Daoy (cell line): ENCODE measurements at places on chromosomes 1 and 21. TPM values are rescaled to one million over a fixed set of nuclear protein-coding genes. Genes with fewer than 3 reads are reported as not detected.
A peak's percentile ranks its signal among the peaks of the same experiment; 100 is the strongest.

DNA sequence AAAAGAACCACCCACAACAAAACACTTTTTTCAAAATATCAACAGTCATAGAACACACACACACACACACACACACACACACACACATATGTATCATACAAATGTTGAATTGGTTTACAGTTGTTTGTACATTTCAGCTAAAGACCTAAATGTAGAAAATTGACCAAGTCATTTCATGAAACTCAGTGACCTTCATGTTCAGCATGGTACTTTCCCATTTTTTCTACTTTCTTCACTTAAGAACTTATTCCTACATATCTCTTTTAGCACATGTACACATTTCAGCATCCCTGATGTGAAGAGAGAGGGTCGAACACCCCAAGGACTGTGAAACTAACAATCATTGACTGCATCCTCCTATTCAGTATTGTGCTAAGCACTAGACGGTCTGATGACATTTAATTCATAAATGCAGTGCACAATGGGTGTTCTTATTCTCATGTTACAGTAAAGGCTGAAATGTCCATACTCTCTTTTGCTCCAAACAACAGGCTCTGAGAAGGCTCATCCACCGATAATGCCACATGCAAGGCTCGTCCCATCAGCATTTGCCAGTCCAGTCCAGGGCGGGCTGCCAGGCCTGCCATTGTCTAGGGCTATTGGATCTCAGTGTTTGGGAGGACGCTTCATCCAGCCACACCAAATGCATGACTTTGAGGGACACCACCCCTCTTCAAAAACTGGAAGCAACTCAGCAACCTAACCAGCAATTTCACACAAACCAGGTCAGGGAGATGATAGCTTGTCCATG is 150.1 kb upstream of the RUNX1 start:
- DNase-seq: no peak

DNA sequence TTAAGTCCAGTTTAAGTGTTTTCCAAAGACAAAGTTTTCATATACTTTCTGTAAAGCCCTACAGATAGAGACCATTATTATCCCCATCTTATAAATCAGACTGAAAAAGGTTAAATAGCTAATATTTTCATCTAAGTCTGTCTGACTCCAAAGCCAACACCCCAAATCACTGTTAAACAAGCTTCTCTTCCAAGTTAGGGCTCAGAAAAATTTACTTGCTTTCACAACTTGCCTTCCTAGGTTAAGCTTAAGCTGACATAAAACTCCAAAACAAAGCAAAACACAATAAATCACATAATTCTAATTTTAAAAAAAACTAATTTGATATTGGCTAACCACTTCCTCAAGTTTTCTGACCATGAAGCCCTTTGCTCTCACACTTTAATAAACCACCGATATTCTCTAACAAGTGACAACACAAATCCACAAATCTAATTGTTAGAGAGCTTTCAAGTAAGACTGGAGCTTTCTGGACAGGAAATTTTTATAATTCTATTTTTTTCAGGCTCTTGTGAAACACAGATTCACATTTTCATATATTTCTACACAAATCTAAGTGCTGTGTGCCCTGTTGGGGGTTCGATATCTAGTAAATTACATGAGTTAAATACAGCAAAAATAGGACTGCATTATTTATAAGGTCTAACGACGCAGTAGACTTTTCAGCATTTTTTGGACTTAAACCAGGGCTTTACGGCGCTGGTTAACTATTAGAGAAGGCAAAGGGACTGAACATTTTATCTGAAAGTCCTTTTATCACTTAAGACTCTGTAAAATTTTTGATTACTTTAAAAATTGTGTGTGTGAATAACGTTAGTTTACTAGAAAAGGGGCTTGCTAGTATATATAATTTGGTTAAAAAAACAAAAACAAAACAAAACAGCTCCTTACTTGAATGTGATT is 2.1 kb downstream of the GNG12 start:
- no peak for DNase-seq

DNA sequence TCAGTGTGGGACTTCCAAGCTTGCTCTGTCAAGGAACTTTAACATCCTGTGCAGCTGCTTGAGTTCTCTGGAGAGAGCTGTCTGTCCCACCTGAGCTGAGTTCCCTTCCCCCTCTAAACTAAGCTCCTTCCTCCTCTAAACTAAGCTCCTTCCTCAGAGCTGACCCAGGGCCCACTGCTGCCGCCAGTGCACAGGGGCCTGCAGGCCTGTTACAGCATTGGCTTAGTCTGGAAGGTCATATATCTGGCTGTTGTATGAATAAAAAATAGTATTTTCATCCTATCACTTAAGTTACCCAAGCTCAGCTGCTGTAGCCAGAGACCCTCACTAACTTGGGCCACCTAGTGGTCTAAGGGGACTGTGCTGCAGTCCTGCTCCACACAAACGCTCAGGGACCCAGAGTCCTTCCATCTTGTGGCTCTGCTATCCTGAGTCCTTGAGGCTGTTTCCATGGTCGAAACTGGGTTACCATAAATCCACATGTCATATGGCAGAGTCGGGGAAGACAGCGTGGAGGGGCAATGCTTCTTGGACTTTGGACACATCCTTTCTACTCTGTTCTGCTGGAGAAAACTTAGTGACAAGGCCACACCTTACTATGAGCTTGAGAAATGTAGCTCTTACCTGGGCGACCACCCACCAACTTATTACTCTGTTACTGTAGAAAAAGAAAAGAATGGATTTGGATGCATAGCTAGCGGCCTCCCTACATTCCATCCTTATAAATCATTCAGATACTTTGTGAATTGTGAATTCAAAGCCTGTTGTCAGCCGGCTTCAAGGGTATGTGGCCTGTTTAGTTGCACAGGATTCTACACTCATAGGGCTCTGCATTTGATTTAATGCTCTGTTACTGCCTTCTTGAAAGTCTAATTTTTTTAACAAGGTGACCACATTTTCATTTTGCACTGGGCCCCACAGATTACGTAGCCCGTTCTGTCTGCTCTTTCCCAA is 71.4 kb upstream of the GCLM start:
- peak; percentile 41 for DNase-seq

GRCh38 chr1:206609229-206609991 is 2.9 kb downstream of the EIF2D start:
- no peak for DNase-seq

- no peak for DNase-seq
Measured at GRCh38 chr1:55053265-55053954, 14.1 kb downstream of the PCSK9 start.

DNA sequence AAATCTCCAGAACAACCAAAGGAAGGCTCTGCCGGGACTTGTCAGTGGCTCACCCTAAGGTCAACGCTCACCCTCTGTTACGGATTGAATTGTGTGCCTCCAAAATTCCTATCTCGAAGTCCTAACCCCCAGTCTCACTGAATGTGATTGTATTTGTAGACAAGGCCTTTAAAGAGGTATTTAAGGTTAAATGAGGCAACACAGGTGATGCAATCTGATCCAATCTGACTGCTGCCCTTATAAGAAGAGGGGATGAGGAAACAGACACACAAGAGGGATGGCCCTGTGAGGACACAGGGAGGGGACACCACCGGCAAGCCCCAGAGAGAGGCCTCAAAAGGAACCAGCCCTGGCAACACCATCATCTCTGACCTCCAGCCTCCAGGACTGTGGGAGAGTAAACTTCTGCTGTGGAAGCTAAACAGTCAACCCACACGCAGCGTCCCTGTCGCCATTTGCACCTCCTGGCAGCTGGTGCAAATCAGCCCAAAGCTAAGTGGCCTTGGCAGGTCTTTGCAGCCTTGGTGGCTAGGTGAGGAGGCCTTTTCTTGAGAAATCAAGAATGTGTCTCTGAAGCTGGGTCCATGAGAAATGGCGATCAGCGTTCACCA is 24.2 kb downstream of the UBASH3A start:
- DNase-seq: no peak

DNA sequence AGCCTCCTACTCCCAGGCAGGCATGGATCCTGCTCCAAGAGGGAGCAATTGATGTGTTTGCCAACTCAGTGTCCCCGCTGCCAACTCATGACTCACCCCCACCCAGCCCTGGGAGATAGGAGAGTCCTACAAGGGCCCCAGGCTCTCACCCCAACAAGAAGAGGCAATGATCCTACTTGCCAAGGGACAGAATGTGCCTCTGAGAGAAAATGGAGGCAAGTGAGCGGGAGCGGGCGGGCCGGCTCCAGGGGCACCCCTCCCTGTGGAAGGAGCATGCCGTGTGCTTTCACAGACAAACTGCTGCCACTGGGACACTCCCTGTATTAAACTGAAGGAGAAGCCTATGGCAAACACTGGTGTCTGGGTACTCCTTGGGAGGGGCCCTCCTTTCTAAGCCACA is 16.7 kb downstream of the PKP1 start:
- DNase-seq: peak; percentile 83

DNA sequence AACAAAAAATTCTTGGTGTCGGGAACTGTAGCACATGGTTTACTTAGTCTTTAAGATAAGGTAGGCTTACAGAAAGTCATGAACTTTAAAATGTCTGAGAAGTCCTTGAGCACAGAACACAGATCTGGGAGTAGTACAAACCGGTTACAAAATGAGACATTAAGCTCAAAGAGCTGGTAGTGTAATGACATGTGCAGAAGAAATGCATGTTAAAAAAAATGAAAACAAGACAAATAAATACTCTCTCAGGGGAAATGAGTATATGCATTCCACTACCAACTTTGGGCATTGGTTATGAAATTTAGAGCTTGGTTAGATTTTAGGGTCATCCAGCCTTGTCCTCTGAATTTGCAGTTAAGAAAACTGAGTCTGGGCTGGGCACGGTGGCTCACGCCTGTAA is 91.5 kb upstream of the F3 start:
- no peak for DNase-seq

DNA sequence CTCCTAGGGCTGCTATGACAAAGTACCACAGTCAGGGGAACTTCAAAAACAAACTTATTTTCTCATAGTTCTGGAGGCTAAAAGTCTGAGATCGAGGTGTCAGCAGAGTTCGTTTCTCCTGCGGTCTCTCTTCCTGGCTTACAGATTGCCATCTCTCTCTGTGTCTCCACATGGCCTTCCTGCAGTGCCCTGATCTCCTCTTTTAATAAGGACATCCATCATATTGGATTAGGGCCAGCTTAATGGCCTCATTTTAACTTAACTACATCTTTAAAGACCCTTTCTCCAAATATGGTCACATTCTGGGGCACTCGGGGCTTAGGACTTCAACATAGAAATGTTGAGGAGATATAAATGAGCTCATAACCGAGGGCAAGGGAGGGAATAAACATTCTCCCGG is 12.2 kb downstream of the C1orf74 start:
- no peak for DNase-seq

- DNase-seq: peak; percentile 4
Measured at GRCh38 chr1:184027826-184028695, 9.5 kb downstream of the COLGALT2 start.

- DNase-seq: peak; percentile 77
Measured at GRCh38 chr1:223706077-223706973, 6.0 kb upstream of the CAPN2 start.

DNA sequence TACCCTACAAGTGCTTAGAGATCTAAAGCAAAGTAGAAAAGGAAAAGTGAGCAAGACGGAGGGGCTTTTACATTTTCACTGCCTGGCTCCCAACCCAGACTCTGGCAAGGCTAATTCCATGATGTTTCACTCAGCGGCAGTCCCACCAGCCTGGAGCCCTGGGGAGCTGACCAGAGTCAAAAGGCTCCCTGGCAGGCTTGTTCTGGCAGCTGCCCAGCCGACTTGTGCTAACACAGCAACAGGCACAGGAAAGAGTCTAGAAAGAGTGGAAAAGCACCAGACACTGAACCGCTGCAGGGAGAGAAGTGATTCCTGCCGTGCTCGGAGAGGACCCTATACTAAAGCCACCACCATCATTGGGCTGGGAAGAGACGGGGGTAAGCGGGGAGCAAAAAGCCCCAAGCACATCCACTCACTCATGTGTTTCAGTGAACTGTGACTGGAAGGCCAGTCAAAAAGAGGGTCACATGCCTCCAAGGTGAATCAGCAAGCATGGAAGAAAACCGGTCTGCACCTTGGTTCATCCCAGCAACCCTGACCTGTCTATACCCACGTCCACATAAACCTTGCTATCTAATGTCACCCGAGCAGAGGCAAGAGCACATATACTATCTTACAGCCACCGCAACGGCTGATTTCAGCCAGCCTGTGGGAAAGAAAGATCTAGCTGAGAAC is 8.0 kb downstream of the SMIM12 start:
- no peak for DNase-seq

- no peak for DNase-seq
Measured at GRCh38 chr1:157916887-157917570, 75.4 kb upstream of the CD5L start.

- peak; percentile 96 for DNase-seq
Measured at GRCh38 chr1:116508984-116509980, 61.5 kb downstream of the CD58 start.

DNA sequence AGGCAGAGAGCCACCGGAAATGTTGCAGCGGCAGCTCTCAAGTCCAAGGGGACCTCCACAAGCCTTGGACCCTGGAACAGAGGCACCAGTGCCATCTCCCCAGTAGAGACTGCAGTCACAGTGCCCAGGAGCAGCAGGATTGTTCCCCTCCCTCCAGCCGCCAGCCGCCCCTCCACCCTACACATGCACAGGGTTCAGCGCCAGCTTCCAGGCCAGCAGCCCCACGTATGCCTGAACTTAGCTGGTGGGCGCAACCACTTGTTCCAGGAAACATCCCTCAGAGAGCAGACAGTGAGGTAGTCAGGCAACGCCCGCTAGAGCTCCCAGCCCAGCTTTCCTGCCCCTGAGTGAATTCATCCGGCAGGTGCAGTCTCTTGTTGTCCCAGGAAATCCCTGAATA is 1098.1 kb upstream of the NCAM2 start:
- DNase-seq: peak; percentile 18

GRCh38 chr1:83887483-83887882 is 111.4 kb downstream of the TTLL7 start:
- DNase-seq: no peak

DNA sequence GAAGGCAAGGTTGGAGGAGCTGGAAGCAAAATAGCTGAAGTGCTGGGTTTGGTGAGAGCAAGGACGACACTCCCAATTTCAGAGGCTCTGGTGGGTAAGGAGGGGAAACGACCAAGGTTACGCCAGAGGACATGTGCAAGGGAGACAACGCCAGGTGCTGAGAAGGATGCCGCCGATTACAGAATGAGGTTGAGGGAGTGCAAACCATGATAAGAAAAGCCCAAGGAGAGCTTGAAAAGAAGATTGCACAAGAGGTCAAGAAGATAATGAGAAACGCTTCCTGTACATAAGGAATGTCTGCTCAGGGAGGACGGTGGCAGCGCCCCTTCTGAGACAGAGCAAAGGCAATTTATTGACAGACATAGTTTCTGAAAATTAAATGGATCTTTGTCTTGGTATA is 382.0 kb upstream of the PROX1 start:
- no peak for DNase-seq

CA14 gene
- total RNA-seq: not detected in 2 replicates

IGSF21 gene
- not detected in 2 replicates for total RNA-seq

PITHD1 gene
- total RNA-seq: 131 TPM in 2 replicates

UTS2 gene
- total RNA-seq: not detected in 2 replicates

G0S2 gene
- total RNA-seq: 5.7 TPM in 1 of 2 replicates, not detected in the other

TCHH gene
- 0.29 TPM in 1 of 2 replicates, not detected in the other for total RNA-seq

CD1D gene
- total RNA-seq: 0.34 and 0.98 TPM in 2 replicates

PRAMEF2 gene
- not detected in 2 replicates for total RNA-seq

SELP gene
- not detected in 2 replicates for total RNA-seq

BCAN gene
- not detected in 2 replicates for total RNA-seq
